ENCODE measurements at places on chromosomes 5 and 9. TPM values are rescaled to one million over a fixed set of nuclear protein-coding genes. Genes with fewer than 3 reads are reported as not detected.

Gene DMRTA1
- 0.07 TPM for total RNA-seq

Gene SPACA9
- total RNA-seq, result 0.13 TPM

Gene FOXI1
- not detected for total RNA-seq

Gene TAF11L10
- total RNA-seq, result not detected

Gene RNF183
- 0.13 TPM for total RNA-seq

Gene C9orf153
- total RNA-seq, result not detected

- H3K4me1 ChIP-seq, result no peaks in the 10 kb centered on the region
- H3K27me3 ChIP-seq, result no peaks in the 10 kb centered on the region
- DNase-seq, result no peak
- H3K4me3 ChIP-seq, result no peak overlapping the region
These were observed 56.9 kb upstream of the PLPP1 start for GRCh38 chr5:55591686-55592085.

- H3K36me3 ChIP-seq, result no peaks in the 10 kb centered on the region
- no peaks in the 10 kb centered on the region for H3K27me3 ChIP-seq
- H3K4me3 ChIP-seq, result peak overlapping the region; percentile 12
- H3K27ac ChIP-seq, result peak overlapping the region; percentile 90
- DNase-seq, result peak; percentile 96
These were observed 23.4 kb downstream of the SARDH start for GRCh38 chr9:133714606-133715294.

DNA sequence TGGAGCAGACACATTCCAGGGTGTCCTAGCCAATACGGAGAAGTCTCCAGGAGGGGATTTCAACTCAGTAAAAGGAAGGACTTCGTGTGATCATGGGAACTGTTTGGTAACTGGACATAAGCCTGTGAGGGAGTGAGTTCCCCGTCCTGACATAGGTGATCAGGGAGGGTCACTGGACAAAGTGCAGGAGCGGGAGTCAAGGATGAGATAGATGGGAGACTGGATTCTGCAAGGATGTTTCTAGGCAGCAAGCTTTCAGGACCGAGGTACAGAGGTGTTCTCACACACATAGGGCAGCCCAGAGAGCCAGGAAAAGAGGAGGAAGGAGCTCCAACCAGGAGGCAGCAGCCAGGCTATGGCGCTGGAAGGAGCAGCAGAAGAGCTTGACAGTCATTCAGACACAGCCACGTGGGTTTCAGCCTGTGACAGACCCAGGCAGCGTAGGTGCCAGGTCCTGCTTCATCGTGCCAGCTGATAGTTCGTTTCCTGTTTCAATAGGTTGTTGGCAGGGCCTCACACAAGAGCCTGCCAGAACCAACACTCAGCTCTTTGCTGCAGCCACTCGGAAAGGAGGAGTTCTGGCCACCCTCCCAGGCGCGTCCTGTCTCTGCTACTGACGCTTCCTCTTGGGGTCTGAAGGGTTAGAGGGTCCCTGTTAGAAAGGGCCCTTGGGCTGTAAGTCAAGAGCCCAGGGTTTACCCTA is 84.1 kb downstream of the AMBP start:
- H3K4me1 ChIP-seq, result 0 out of 2 replicates have a peak, but pooled peaks cover 5% of the 10 kb centered on the region
- H3K27ac ChIP-seq, result no peak overlapping the region
- H3K36me3 ChIP-seq, result no peaks in the 10 kb centered on the region
- H3K27me3 ChIP-seq, result no peaks in the 10 kb centered on the region
- H3K4me3 ChIP-seq, result no peak overlapping the region

DNA sequence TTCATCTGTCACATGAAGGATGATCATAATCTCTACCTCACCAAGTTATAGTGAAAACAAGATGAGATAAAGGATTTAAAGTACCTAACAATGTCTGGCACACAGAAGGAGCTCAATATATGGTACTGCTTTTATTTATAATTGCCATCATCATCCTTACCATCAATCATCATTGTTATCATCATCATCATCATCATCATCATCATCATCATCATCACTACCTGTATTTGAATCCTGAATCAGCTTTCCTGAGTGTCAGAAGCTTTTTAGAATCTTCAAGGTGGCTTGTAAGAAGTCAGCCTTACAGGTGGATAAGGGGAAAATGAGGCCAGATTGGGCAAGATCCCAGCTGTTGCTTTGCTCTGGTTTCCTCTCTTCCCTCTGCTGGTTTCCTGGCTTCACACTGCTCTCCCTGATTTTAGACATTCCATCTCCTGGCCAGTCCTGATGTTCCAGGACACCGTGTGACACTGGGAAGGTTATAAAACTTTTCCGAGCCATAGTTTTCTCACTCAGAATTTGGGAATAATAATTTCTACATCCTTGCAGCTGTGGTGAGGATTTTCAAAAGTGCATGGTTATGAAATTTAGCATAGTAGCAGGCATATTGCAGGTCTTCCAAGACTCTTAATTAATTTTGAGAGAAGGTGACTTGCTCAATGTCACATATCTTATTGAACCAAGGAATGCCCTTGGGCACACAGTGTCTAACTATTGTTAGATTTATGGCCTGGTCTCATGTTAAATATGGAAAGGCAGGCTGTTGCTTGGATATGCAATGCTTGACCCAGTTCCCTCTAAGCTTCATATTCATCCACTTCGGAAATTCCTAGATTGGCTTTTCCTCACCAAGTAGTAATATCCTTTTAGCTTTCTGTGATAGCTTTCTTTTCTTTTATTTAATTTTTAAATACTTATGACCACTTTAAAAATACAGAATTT is 160.7 kb downstream of the TMEM38B start:
- no peaks in the 10 kb centered on the region for H3K27me3 ChIP-seq
- no peaks in the 10 kb centered on the region for H3K36me3 ChIP-seq
- no peak overlapping the region for H3K27ac ChIP-seq
- H3K4me1 ChIP-seq, result no peaks in the 10 kb centered on the region

GRCh38 chr9:37966412-37967013 is 62.6 kb upstream of the SLC25A51 start:
- peak; percentile 52 for DNase-seq
- H3K27ac ChIP-seq, result peak overlapping the region; percentile 26
- H3K36me3 ChIP-seq, result peaks cover 59% of the 10 kb centered on the region
- H3K4me3 ChIP-seq, result no peak overlapping the region
- H3K4me1 ChIP-seq, result peaks cover 100% of the 10 kb centered on the region

DNA sequence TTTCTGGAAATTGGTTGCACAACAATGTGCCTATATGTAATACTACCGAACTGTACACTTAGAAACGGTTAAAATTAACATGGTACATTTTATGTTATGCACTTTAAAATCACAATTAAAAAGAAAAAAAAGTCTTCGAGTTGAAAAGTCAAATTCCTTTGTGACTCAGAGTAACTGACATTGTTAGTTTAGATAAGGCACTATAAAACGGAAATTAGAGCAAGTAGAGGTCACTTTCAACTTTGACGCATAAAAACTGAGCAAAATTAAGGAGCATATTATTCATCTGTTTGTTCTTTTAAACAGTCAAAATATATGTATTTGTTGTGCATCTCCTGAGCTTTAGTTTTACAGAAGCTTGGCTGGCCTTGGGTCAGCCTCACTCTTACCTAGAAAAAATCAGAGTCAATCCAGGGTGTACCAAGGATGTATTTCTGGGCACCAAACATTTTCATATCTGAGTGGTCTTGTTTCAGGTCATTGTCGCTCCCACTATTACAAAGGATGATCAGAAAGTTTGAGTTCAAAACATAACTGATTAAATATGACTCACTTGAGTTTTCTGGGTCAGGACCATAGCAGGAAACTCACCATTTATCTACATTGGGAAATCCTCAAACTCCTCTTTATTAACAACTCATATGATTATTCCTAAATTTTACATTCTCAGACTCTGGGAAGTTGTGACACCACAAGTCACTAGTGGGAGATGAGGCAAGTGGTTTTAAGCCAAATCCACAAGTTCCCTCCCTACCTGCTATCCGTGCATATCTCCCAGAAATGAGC is 160.6 kb downstream of the CCDC192 start:
- 0 out of 2 replicates have a peak, but pooled peaks cover 6% of the 10 kb centered on the region for H3K4me1 ChIP-seq
- H3K4me3 ChIP-seq, result no peak overlapping the region

- DNase-seq, result no peak
- no peaks in the 10 kb centered on the region for H3K4me1 ChIP-seq
- H3K36me3 ChIP-seq, result no peaks in the 10 kb centered on the region
- no peak overlapping the region for H3K4me3 ChIP-seq
- no peak overlapping the region for H3K27ac ChIP-seq
These were observed 354.5 kb upstream of the CDH6 start for GRCh38 chr5:30838936-30839496.

DNA sequence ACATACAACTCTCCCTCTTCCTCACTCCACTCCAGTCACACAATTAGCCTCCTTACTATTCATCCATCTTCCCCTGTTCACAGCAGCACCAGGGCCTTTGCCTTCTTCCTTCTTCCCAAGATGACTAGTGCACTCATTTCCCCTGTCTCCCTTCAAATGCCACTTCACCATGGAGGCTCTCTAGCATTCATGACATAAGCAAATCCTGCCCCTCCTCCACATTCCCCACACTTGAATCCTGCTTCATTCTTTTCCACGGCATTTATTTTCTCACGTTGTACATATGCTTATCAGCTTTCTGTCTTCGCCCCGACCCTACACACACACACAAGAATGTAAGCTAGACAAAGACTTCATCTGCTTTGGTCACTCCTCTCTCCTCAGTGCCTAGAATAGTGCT is 133.3 kb downstream of the CDK5RAP2 start:
- no peak overlapping the region for H3K27ac ChIP-seq
- no peaks in the 10 kb centered on the region for H3K4me1 ChIP-seq
- DNase-seq, result no peak

GRCh38 chr9:95143591-95144561 is 173.6 kb downstream of the FANCC start:
- H3K4me3 ChIP-seq, result no peak overlapping the region
- no peaks in the 10 kb centered on the region for H3K36me3 ChIP-seq
- peaks cover 28% of the 10 kb centered on the region for H3K4me1 ChIP-seq

DNA sequence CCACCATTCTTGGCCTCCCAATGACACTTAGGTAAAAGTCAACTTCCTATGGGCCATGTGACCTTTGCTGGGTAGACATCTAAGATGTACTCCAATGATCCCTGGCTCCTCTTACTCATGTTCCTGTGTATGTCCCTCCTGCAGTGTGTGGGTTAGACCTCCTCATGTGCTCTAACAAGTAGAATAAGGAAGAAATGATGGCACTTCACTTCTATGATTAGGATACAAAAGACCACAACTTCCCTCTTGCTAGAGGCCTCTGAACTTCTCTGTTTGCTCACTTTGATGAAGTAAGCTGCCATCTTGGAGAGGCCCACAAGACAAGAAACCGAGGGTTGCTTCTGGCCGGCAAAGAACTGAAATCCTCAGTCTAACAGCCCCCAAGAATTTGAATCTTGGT is 131.8 kb downstream of the TAF11L14 start:
- H3K36me3 ChIP-seq, result no peaks in the 10 kb centered on the region
- DNase-seq, result no peak
- H3K27me3 ChIP-seq, result no peaks in the 10 kb centered on the region

DNA sequence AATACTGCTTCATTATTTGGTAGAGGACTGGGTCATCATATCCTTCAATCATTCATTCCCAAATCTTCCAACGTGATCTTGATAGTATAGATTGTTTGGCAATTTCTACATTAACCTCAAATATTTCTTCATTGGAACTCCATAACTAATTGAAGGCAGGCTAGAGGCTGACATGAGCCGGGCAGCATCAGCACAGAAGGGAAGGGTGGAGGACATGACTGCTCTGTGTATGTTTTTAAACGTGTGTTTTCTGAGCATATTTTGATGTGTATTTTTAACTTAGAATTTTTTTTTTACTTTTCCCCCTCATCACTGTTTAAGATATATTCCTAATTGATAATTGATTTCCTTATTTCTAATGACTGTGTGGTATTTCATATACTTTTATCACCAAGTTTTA is 12.6 kb downstream of the DDX4 start:
- no peak overlapping the region for H3K27ac ChIP-seq
- no peak overlapping the region for H3K4me3 ChIP-seq
- 0 out of 3 replicates have a peak, but pooled peaks cover 5% of the 10 kb centered on the region for H3K27me3 ChIP-seq
- H3K4me1 ChIP-seq, result no peaks in the 10 kb centered on the region

GRCh38 chr5:8333485-8333884 is 464.5 kb downstream of the MTRR start:
- H3K27ac ChIP-seq, result no peak overlapping the region
- no peaks in the 10 kb centered on the region for H3K4me1 ChIP-seq
- no peaks in the 10 kb centered on the region for H3K27me3 ChIP-seq
- no peak for DNase-seq

- H3K27ac ChIP-seq, result peak overlapping the region; percentile 74
- DNase-seq, result no peak
- peaks cover 85% of the 10 kb centered on the region for H3K4me1 ChIP-seq
These were observed 5.2 kb downstream of the RXRA start for GRCh38 chr9:134331186-134332025.

DNA sequence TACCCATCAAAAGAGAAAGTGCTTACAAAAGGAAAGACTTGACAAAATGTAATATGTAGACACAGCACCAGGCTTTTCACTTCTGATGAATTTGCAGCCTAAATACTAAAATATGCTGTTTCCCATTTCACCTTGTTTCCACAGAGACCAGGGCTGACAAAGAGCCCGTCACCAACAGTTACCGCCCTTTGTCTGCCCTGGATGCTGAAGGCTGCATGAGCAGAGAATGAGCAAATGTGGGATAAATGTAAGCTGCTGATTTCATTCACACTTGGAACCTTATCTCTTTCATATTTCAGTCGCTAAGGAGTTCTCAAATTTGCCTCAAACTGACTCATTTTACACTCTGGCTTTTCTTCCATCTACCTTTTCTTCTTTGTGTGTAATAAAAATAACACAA is 213.9 kb downstream of the TMEM167A start:
- DNase-seq, result no peak
- no peak overlapping the region for H3K4me3 ChIP-seq
- no peak overlapping the region for H3K27ac ChIP-seq

DNA sequence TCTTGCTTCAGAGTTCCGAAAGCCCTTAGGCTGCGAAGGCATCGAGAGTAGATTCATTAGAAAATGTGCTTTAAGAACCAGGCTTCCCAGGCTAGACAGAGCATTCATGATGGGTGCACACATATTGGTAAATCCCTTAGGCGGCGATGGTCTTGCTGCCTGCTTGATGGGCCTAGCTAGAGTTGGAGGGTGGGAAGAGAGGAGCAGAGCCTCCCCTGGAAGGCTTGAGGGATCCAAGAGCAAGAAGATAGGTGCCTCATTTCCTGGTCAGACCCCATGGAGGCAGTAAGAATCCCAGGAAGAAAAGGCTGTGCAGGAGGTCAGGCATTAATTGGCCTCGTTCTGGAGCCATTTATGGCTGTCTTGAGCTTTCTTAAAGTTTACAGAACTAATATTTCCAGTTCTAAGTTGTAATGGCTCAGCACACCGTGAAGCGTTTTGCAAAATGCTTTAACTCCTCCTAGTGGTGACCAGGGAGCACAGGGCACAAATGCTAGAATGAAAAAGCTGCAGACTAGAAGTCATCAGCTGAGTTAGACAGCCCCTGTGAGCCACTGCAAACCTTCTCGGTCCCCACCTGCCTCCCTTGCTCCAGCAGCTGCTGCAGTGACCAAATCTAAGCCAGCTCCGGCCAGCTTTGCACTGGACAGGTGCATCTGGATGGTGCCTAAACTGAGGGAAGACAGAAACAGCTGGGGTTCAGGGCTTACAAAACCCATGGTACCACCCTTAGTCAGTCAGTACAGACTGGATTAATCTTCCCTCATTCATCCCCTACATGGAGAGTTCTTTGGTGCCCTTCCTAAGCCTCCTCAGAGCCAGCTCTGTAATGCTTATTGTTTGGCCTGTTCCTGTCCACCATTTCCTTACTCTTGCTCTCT is 14.7 kb downstream of the SLC45A2 start:
- no peak overlapping the region for H3K27ac ChIP-seq
- peak; percentile 13 for DNase-seq
- H3K4me1 ChIP-seq, result no peaks in the 10 kb centered on the region
- H3K36me3 ChIP-seq, result no peaks in the 10 kb centered on the region
- no peak overlapping the region for H3K4me3 ChIP-seq

GRCh38 chr9:86281593-86282076 is 703 bp downstream of the ISCA1 start:
- H3K27me3 ChIP-seq, result no peaks in the 10 kb centered on the region
- H3K4me1 ChIP-seq, result peaks cover 40% of the 10 kb centered on the region
- peak overlapping the region; percentile 69 for H3K4me3 ChIP-seq
- peak overlapping the region; percentile 97 for H3K27ac ChIP-seq

All from HepG2 (cell line).